ENCODE measurements at places on chromosomes 5 and 9.

DNA sequence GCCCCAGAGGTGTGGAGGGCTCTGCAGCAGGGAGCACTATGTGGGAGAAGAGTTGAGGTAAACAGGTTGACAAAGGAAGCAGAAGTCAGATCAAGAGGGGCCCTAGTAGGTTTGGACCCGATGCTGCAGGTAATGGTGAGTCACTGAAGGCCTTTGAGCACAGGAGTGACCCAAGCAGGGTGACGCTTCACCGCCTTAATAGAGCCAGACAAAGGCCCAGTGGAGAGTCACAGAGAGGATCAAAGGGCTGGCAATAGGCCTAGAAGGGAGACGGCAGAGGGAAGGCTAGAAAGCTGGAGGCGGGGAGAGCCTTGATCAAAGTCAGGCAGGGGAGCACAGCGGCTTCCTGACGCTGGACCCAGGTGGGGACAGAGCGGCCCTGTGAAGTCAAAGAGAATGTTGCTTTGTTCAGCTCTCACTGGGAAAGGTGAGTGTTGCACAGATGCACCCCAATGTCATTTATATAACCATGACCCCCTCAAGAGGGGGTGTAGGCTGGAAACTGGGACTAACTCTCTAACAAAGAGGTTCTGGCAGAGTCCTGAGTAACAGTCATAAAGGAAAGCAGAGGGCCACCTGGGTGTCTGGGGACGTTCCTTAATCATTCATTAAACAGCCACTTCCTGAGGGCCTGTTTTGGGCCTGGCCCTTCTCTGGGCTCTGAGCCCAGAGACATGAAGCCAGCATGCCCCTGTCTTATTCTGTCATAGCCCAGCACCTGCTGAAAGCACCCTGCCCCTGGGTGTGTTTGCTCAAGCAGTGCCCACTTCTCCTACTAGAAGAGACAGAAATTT, 9.8 kb upstream of the CPLX2 start:
- no peak for DNase-seq

DNA sequence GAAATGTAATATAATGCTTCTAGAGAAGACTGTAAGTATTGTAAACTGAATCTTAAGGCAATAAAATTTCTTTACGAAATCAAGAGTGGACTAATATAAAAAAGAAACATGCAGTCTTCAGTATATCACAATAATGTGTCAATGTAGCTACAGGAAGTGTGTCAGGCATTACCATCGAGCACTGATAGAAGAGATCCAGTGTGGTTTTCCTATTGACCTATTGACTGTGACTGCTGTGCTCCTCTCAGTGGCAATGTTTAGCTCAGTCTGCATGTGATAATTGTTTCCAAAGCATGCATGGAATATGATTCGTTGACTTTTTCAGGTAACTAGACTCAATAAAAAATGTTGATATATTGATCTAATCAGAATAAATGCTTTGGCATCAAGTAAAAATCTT, 20.3 kb upstream of the PCSK1 start:
- no peak for DNase-seq

GRCh38 chr9:126327006-126327713, 531 bp downstream of the MVB12B start:
- DNase-seq: no peak

DNA sequence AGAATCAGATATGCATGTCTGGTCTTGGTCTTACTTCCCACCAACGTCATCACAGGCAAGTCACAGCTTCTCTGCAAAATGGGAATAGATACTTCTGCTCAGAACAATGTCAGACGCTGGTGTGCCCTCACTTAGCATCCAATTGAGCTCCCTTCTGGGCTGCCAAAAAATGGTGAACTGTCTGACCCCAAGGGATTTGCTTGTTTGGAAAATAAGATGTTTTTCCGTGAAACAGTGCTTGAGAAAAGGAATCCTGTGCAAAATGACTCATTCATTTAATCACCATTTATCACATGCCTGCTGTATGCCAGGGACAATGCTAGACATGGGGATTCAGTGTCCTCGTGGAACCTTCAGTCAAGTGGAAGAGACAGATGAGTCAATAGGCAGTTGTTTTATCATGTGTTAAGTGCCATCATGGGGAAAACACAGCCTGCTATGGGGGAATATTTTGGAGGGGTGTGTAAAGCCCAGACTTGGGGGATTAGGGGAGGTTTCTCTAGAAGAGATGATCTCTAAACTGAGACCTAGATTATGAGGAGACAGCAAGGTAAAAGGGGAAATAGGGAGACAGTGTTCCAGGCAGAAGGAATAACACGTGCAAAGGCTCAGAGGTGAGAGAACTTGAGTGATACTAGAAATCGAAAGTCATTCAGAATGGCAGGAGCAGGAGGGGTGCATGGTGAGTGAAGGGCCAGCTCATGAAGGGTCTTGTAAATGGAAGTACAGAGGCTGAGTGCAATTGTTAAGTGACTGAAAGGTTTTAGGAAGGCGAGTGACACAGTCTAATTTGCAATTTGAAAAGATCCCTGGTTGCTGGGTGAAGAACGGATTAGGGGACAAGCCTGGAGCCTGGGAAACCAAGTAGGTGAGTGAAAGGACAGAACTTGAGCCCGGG, 3.9 kb downstream of the NIPAL4 start:
- DNase-seq: no peak

GRCh38 chr9:82117026-82117811, 128.6 kb downstream of the SPATA31D1 start:
- DNase-seq: no peak

- no peak for DNase-seq
Observed at GRCh38 chr9:110514897-110515296, 64.6 kb downstream of the SVEP1 start.

Measured in stimulated activated CD4-positive, alpha-beta T cell treated with anti-CD3 and anti-CD28 coated beads, Interleukin-15, amount 100 ng/mL, for 48 hours (primary cell).